Tibial artery (tissue), 4 donors: ENCODE measurements at places on chromosomes 4 and X.

GRCh38 chr4:11412211-11412610, 16.5 kb downstream of the HS3ST1 start:
- no peak for DNase-seq

- DNase-seq: no peak
Observed at GRCh38 chr4:185235843-185236503, 26.6 kb downstream of the SNX25 start.

GRCh38 chrX:68703846-68704245, 56.4 kb downstream of the STARD8 start:
- no peak for DNase-seq

DNA sequence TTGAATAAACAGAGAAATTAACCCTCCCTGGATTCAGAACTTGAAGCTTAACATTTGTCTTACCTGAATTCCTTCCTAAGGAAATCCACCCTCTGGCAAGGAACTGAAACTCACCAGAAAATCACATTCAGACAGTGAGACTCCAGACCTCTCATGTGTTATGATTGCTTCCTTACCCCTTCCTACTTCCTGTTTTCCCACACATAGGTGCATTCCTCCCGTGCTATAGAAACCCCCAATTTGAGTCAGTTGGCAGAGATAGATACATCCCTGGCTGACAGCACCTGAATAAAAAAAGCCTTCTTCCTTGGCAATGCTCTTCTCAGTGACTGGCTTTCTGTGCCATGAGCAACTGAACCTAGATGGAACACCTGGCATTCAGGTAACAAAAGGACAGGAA, 157.0 kb upstream of the SMIM31 start:
- DNase-seq: no peak

GRCh38 chrX:74420196-74421035, 877 bp upstream of the SLC16A2 start:
- DNase-seq: peak; percentile 92

DNA sequence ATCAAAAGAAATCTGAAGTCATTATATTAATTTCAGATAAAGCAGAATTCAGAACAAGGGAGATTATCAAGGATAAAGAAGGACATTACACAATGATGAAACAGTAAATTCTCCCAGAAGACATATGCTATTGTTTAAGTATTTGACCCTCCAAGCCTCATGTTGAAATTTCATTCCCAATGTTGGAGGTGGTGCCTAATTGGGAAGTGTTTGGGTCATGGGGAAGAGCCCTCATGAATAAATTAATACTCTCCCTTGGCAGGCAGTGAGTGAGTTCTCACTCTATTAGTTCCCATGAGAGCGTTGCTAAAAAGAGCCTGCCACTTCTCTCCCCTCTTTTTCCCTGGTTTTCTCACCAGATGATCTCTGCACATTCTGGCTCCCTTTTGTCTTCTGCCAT, 249.9 kb upstream of the GRIA3 start:
- no peak for DNase-seq

- DNase-seq: no peak
Observed at GRCh38 chrX:11579636-11580600, 85.8 kb downstream of the ARHGAP6 start.

DNA sequence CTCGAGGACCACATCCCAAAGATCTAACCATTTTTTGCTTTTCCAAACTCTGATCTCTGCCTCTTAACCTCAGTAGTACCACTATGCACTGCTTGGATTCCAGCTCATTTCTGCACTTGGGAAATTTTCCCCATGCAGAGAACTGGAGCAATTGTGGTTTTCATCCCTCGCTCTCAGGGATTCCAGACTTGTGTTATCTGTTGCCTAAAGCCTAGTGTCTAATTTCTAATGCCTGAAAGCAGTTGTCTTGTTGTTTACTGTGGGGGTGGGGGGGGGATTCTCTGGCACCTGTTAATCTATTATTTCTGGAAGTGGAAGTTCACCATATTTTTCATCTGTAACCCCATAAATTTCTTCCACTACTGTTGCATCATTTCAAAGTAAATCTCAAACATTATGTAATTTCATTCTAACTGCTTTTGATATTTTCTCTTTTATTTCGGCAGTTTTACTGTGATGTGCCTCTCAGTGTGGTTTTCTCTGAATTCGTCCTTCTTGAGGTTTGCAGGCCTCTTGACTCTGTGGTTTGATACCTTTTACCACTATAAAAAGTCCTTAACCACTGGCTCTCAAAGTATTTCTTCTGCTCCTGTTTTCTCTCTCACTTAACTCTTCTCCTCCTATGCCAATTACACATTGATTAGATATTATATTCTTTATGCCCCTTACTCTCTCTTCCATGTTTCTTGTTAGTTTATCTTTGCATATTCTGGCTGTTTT, 205.6 kb upstream of the EOLA2 start:
- DNase-seq: no peak

- peak; percentile 77 for DNase-seq
Observed at GRCh38 chr4:24419181-24420034, 164.9 kb downstream of the DHX15 start.

DNA sequence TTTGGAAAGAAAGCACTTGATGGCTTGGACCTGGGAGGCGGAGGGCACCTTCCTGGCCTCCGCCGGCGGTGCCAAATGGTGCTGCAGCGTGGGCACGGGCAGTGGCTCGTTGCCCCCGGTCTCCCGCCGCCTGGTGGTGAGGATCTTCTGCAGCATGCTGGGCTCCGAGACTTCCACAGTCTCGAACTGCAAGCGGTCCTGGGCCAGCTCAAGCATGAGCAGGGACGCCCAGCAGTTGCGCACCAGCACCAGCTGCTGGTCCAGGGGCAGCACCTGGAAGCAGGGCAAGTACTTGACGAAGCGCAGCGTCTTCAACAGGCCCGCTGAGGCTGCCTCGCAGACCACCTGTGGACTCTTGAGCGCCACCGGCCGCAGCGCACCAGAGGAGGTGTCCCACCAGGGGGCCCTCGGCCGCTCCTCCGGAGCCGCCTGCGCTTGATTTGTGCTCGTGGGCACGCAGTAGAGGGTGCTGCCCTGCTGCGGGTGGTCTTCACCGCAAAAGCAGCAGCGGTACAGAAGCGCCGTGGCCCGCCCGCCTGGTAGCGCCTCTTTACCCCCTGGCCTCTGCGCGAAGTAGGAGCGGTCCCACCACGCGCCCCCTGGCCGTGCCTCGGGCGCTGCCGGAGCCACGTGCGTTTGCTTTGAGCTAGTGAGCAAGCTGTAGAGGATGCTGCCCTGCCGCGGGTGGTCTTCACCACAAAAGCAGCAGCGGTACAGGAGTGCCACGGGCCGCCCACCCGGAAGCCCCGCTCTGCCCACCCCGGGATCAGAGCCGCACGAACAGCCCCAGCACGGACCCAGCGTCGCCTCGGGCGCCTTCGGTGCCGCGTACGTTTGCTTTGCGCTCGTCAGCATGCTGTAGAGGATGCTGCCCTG, 689 bp downstream of the NR0B1 start:
- no peak for DNase-seq

GRCh38 chr4:128827296-128827695, 17.8 kb downstream of the JADE1 start:
- no peak for DNase-seq

DNA sequence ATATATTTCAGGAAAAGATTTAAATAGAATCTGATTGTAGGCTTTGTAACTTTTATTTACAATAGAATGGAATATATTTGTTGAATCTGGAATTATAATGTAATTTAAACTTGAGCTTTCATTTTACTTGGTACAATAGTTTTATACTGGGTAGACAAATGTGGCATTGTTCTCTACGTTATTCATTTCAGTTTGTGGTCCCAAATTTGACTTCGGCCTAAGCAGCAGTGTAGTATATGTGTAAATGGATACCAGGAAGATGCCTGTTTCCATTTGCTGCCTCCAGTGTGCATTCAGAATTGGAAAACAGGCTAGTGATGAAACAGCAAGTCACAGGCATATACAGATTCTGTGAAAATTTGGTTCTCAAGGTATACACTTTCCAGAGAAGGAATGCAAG, 77.8 kb downstream of the CLDN22 start:
- no peak for DNase-seq

- DNase-seq: no peak
Observed at GRCh38 chr4:3415471-3416141, 26.2 kb upstream of the HGFAC start.

GRCh38 chrX:115639334-115639880, 78.4 kb downstream of the PLS3 start:
- DNase-seq: no peak

- DNase-seq: no peak
Observed at GRCh38 chrX:54964766-54965497, 29.1 kb downstream of the PFKFB1 start.

GRCh38 chr4:54065282-54066087, 1.1 kb upstream of the CHIC2 start:
- DNase-seq: no peak

DNA sequence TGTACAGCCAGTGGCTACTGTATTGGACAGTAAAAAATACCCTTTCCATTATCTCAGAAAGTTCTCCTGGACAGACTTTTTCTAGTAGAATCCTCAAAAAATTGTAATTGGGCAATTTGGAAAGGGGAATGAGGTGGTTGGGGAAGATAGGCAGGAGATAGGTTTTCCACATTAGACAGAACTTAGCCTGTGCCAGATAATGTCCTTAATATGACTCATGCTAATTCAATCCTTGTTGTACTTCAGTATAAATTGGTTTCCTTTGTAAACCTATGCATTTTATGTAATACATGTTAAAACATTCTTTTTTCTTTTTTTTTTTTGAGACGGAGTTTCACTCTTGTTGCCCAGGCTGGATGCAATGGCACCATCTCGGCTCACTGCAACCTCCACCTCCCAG, 8.9 kb downstream of the EIF4E start:
- no peak for DNase-seq

DNA sequence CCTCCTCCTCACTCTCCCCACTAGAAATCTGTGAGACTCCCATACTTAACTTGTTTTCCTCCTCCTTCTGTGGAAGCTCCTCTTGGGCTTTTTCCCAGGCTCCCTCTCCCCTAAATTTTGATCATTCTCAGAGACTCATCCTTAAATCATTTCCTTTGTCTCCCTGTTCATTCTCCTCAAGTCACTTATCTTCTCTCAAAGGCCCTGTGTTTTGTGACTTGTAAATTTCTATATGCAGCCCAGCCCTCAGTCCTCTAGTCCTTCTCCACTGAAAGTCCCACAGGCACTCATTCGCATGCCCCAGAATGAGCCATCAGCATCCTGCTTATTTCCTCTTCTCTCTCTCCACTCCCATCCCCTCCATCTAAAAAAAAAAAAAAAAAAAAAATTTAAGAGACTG, 171.8 kb downstream of the SOWAHB start:
- DNase-seq: no peak

- DNase-seq: no peak
Observed at GRCh38 chrX:29648161-29648560, 567.2 kb upstream of the MAGEB2 start.

DNA sequence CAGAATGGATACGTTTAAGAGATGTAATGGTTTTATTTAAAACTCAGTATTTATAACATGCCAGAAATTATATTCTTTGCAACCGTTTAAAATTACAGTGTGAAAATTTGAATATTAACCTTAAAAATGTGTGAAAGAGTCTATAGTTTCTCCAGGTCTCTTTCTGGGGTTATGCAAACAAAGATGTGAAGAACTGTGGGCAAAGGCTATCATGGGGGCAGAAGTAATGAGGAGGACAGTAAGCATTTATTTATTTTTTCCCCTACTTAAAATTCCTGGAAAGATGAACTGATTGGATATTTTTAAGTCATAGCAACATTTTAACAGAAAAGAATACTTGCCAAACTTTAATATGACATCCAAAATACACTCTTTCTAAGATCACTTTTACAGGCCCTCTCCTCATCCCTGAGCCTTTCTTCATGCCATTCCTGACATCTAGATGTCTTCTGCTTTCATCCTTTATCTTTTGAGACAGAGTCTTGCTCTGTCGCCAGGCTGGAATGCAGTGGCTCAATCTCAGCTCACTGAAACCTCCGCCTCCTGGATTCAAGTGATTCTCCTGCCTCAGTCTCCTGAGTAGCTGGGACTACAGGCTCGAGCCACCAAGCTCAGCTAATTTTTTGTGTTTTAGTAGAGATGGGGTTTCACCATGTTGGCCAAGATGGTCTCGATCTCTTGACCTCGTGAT, 46.1 kb downstream of the TMEM131L start:
- no peak for DNase-seq

- DNase-seq: no peak
Observed at GRCh38 chr4:2868877-2869487, 25.3 kb downstream of the ADD1 start.

GRCh38 chr4:1720163-1720983, 750 bp downstream of the TMEM129 start:
- DNase-seq: peak; percentile 33
